ENCODE measurements at places on chromosomes 11 and 22.
A peak's percentile ranks its signal among the peaks of the same experiment; 100 is the strongest.

- DNase-seq = no peak
Observed at GRCh38 chr11:9808943-9809342, 145.1 kb downstream of the SWAP70 start.

DNA sequence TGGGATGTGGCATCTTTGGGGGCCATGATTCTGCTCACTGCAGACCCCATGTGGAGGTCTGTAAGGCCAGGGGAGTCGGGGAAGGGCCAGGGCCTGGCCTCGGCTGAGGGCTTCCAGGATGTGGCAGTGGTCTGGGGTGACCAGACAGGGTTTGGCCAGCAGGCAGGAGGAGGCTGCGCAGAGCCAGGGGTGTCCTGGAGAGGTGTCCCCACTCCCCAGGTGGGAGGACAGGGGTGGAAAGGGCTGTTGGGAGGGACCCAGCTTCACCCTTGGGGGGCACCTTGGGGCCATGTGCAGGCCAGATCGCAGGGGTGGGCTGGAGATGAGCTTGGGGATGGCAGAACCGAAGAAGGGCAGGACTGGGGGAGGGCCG is 3.4 kb downstream of the PANX2 start:
- DNase-seq = no peak

- DNase-seq = no peak
Observed at GRCh38 chr22:44802956-44803355, 50.6 kb downstream of the ARHGAP8 start.

DNA sequence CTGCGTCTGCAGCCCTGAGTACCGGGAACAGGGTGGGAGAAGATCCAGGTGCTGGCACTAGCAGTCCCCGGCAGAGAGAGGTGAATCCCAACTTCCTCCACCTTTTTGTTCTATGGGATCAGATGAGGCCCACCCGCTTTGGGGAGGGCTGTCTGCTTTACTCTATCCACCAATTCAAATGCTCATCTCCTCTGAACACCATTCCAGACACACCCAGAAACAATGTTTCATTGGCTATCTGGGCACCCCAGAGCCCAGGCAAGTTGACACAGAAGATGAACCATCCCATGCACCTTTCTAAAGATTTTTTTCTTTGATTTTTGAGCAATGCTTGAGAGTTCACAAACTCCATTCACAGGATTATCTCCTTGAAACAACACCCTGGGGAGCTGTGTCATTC is 78.0 kb downstream of the PARVB start:
- DNase-seq = no peak

DNA sequence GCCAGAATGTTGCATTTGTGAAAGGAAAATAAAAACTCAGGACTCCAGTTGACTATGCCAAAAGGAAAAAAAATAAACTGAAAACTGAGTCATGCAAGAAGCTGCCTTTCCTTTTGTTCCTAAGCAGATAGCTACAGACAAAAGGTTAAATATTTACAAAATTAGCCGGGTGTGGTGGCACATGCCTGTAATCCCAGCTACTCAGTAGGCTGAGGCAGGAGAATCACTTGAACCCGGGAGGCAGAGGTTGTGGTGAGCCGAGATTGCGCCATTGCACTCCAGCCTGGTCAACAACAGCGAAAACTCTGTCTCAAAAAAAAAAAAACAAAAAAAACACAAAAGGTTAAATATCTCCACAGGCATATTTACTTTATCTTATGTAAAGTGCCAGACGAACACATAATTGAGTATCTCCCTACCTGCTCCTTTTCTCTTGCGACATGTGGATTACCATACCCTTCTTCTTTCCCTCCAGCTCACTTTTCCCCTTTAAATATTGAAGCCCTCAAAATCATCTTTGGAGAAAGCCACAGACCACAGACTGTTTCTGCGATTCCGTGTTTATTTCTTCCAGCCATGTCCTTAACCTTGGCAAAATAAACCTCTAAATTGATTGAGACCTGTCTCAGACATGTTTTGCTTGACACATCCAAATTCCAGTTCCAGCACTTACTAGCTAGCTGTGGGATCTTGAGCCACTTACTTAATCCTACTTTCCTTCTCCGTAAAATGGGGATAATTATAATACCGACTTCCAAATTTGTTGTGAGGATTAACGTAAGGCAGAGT is 2.3 kb upstream of the SMPD1 start:
- DNase-seq = no peak

GRCh38 chr11:82683029-82683428 is 50.6 kb downstream of the FAM181B start:
- DNase-seq = no peak

DNA sequence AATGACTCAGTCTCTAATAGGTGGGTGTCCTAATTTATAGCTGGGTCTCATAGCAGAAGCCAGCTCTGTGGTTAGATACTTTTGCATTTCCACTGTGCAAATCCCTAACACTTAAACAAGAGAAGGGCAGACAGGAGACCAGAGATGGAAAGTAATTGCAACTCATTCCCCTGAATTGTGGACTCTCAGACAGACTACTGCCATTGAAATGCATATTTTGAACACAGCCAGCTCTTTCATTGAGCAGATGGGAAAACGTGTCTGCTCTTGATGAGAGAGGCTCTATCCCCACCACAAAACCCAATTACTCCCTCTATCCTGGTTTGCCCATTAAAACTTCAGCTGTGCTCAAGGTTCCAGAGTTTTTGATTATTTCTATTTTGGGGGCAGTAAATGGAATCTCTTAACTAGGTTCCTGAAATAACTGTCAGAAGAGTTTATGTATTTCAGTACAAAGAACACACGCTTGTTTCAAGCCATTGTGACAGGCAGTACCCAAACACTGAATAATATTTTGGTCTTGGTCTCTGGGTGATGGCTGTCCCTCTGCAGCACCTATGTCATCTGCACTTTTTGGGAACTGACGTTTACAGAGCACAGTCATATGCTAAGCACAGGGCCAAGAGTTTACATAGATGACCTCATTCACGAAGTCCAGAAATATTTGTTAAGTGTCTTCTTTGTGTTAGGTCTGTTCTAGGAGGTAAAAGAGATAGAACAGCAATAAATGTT is 41.7 kb downstream of the FAM227A start:
- DNase-seq = no peak

DNA sequence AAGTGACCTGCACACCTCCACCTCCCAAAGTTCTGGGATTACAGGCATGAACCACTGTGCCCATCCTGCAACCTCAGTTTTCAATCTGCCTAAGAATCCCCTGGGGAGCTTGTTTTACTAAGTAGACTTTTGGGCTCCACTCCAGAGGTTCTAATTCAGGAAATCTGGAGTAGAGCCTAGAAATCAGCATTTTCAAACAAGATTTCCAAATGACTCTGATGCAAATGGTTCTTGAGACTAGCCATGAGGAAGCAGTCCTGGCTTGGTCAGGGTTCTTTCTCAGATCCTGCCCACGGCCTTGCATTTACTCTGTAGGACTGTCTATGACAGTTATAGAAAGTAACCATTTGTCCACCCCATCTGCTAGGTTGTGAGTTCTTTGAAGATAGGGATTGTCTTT is 1.6 kb upstream of the KCNE3 start:
- no peak for DNase-seq

DNA sequence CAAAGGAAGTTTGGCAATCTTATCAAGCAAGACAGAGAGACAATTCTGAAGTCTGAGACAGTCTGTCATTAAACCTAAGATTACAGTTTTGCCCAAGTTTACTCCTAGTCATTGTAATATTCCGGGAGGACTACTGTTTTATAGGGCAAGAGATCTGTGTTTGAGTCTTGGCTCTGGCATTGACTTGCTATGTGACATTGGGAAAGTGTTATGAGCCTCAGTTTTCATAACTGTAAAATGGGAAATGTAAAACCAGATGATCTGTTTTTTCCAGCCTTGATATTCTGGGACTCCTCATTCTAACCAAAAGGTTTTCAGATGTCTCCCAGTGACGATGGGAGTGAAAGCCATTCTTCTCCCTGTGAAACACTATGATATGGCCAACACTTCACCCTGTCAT is 24.3 kb upstream of the SLCO2B1 start:
- no peak for DNase-seq

DNA sequence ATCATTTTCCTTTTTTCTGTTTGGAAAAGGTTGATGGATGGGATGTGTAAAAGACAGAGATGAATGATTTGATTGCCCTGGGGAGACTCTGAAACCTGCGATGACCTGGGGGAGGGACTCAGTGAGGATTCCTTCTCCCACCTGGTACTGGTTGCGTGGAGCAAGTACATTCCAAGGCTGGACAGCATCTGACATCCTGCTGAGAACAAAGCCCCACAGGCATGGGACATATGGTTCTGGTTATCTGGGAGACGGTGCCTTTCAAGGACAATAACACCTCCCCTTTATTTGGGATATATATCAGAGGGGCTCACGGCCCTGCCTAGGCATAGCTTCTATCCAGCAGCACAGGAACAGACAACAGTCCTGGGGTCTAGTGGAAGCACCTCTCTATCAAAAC is 527.8 kb downstream of the METTL15 start:
- no peak for DNase-seq

GRCh38 chr11:104895634-104896033 is 2.6 kb downstream of the CASP12 start:
- DNase-seq = no peak

DNA sequence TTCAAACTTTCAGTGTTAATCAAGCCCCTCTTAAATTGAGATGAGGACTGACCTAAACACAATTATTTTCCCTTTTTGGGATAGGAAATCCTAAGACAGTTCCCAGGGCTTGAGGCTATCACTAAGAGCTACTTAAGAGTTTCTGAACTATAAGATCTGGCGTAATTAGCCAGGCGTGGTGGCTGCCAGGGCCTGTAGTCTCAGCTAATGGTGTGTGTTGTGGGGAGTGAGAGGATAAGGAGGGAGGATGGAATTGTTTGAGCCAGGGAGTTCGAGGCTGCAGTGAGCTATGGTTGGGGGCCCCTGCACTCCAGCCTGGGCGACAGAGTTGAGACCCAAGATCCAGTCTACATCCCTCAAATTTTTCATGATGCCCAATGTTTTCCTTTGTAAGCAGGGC is 23.5 kb upstream of the EXPH5 start:
- DNase-seq = peak; percentile 60

DNA sequence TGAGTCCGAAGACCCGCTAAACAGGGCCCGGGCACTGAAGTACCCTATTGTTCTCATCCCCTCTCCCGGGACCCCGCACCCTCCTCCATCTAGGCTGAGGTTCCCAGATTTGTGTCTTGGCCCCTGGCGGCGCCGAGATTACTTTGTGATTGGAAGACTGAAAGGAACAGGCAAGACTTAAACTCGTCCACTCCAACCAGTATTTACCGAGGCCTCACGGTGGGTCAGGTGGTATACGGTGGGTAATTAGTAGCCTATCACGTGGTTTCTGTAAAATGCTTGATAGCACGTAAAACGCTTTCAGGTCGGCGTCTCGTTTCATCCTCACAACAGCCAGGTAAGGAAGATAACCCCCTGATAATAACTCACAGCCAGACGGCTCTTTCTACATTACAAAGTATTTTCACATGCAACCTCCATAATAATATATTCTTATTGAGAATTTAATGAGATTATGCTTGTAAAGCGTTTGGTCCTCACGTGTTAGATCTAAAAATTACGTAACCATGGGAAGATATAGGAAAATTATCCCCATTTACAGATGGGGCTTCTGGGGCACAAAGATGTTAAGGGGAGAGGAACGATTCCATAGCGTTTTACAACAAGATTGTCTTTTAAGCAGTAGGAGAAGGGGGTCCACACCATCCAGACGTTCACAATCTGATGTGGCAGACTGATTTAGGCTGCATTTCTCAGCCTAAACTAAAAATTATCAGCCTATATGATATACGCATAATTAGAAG is 642 bp upstream of the PIK3C2A start:
- peak; percentile 90 for DNase-seq

DNA sequence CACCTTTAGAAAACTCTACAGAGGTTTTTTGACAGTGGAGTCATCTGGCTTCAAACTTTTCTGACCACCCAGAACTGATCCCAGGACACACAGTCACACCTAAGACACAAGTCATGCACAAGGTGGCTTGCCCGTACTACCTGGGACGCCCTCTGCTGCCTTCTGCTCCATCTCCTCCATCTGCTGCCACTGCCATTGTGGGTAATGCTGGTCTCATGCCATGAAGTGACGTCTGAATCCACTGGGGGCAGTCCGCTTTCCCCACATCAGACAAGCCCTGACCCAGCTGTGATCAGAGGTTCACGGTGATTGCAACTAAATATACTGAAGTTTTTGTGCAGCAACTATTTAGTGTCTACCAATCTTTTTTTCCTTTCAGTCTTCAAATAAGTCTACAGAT is 5.4 kb upstream of the NDUFS8 start:
- peak; percentile 23 for DNase-seq

- DNase-seq = no peak
Observed at GRCh38 chr22:48950151-48950915, 877.3 kb downstream of the BRD1 start.

- no peak for DNase-seq
Observed at GRCh38 chr11:44188643-44189042, 93.2 kb downstream of the EXT2 start.

- no peak for DNase-seq
Observed at GRCh38 chr11:92861634-92862033, 107.8 kb upstream of the MTNR1B start.

DNA sequence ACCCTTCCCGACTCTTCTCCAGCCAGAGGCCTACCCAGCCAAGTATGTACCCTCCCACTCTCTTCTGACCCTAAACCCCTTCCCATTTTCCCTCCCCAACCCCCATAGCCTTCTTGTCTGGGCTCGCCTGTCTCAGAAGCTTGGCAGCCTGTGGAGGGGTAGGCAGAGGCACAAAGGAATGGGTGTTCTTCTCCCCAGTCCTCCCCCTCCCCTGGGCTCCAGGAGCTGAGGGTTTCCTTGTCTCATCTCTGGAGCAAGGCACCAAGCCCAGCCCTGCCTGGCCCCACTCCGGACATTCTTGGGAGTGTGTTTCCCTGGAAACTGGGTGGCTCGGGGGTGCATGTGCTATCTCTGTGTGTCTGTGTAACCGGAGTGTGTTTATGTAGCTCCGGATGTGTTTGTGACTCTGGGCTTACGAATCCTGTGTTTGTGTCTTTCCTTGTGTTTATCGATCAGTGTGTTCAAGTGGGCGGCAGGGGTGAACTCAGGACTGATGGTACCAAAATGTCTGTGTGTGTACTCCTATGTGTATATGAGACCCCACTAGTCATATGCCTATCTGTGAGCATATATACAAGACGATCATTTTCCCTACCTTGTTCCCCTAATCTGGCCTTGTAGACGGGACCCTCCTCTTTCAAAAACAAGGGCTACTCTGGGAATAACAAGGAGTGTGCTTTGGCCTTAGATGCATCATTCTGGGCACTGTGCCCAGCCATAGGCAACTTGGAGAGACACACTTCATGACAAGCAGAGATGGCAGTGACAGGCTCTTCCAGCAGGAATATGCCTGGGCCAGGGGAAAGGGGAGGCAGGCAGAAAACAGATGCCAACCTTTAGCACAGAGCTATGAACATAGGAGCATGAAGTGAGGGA is 10.9 kb downstream of the PHLDB1 start:
- DNase-seq = no peak

All from NCI-H82 (cell line).